ENCODE measurements at places on chromosomes 2 and 18.

GRCh38 chr2:54274781-54275242 lies 18.8 kb upstream of the TSPYL6 start:
- no peak for DNase-seq

DNA sequence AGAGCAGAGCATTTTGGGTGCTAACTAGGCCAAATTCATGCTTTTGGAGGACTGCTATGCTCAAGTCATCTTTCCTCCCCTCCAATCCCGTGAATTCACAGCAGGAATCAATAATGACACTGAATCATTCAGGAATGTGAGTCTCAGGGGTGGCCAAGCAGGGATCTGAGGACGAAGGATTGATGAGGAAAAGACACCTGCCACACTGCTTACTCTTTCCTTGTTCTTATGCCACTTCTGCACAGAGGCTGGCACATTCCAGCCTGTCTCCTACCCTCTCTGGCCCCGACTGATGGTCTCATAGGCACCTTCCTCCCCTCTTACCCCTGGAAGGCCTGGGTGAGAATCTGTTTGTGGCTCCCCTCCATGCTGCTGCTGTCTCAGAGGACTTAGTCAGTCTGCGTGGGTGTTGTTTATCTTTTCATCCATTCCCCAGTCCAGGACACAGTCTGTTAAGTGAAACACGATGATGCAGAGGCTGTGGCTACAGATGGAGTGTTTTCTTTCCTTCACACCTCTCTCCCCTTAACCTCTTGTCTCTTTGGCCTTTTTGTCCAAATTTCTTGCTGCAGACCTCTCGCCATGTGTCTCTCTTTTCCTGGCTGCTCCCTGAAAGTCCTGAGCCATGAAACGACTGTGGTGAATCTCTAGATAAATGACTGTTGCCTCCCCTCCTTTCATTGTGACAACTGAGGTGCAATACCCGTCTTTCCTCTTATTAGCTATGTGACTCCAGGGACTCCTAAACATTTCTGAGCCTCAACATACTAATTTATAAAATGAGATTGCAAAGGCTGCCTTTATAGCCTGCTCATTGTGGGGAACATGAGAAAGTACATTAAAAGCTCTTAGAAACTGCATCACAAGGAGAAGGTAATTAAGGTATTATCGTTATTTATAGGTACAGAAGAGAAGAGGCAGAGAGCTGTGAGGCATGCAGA lies 86.9 kb downstream of the RDH14 start:
- no peak for DNase-seq

DNA sequence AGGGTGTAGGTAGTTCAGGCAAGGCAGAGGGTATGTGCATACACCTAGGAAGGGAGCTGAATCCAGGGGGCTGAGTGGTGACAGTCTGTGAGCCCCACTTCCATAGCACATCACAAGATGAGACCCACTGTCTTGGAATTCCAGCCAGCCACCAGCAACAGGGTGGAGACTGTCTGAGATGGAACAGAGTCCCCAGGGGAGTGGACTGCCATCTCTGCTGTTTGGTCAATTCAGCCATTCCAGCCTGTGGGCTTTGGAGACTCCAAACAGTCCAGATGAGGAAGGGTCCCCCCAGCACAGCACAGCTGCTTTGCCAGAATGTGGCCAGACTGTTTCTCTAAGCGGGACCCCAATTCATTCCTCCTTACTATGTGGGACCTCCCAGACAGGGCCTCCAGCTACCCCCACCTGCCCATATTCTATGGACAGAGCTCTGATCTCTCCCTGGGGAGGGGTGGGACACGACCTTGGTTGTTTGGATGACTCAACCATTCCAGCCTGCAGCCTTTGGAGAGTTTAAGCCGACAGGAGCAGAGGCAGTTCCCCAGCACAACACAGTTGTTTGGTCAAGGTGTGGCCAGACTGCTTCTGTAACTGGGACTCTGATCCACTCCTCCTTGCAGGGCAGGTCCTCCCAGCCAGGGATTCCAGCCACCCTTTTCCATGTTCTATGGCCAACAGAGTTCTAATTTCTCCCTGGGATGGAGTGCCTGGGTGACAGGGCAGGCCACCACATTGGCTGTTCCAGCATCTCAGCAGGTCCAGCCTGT lies 178.0 kb downstream of the RND3 start:
- no peak for DNase-seq

GRCh38 chr18:40708726-40709125 lies 1246.3 kb upstream of the PIK3C3 start:
- DNase-seq: no peak

GRCh38 chr2:44136252-44136651 lies 32.4 kb upstream of the PPM1B start:
- no peak for DNase-seq

DNA sequence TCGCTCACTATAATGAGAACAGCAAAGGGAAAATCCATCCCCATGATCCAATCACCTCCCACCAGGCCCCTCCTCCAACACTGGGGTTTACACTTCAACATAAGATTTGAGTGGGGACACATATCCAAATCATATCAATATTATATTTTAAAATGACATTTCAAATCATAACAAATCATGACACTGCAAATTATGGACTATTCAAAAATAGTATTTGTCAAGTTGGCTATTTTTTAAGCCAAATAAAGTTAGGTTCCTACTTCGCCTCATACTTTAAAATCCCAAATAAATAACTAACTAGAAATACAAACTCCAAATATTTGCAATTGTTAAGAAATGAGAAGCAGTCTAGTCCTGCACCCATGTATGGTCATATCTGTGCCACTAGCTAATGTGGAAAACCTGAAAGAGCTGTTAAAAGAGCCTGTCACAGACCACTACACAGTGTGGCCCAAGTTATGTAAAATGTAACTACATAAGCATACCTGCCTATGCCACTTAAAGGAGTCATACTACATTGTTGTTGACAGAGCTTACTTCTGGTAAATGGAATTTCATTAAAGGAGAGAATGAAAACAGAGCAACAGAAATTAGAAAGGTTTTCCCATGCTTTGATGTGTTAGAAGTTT lies 334.7 kb upstream of the GULP1 start:
- no peak for DNase-seq

GRCh38 chr18:26697186-26697884 lies 149.0 kb upstream of the KCTD1 start:
- no peak for DNase-seq

GRCh38 chr2:47086054-47086471 lies 69.0 kb downstream of the STPG4 start:
- no peak for DNase-seq

DNA sequence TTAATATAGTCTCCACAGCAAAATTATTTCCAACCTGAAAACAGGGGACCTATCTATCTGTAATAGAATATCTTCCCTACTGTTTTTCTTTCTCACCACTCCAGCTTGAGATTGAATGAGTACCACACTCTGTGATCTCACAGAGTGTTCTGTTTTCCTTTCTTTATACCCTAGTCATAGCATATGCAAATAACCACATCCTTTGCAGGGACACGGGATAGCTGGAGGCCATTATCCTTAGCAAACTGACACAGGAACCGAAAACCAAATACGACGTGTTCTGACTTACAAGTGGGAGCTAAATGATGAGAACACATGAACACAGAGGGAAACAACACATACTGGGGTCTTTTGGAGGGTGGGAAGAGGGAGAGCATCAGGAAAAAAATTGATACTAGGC lies 224.7 kb downstream of the SLC8A1 start:
- DNase-seq: no peak

GRCh38 chr2:180208841-180209240 lies 201.7 kb upstream of the CWC22 start:
- DNase-seq: no peak

DNA sequence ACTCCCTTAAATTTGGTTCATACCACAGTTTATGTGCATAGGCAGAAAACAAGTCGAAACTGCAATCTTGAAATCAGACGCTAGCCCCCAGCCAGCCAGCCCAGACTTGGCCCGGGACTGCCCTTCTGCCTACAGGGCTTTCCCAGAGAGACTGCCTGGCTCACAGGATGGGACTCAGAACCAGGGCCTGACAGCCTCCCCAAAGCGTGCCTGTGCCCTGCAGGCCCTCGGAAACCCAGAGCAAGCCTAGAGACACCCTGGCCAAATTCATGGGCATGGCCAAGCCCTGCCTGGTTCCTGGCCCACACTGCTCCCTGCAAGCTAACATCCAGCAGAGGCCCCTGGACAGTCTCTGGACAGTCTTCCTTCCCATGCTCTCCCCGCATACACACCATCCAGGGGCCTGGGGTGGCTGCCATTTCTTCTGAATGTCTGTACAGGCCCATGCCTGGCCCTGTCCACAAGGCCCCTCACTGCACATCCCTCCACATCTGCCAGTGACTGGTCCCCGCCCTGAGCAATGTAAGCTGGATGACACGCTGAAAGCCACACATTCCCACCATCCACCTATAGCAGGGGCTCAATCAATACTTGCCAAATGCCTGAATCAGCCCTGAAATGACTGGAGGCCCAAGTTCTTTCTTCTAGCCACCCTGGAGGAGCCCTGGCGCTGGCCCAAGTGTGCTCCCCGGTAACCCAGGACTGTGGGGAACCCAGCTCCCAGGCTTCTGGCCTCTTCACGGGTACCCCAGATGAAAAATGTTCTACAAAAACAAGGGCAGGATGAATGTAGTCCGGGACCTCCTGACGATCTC lies 73.1 kb downstream of the HDAC4 start:
- DNase-seq: no peak

DNA sequence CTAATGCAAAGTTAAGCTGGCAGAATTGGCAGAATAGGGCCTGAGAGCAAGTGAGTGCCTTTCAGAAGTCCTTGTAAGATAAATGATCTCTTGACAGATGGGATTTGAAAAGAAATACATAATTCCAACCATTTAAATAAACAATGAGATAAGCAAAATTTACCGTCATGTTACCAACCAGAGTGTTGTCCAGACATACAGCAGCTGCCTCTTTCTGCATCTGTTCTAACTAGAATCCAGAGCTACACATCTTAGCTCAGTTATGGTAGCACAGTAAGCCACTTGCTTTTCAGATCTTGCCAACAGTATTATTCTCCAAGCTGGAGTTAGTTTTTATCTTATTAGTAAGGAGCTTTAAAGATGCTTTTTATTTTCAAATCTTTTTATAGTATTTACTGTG lies 179.6 kb downstream of the BARD1 start:
- DNase-seq: no peak

- DNase-seq: no peak
These were observed 1.0 kb downstream of the VIT start for GRCh38 chr2:36697424-36698066.

- DNase-seq: no peak
These were observed 64.2 kb upstream of the GREB1L start for GRCh38 chr18:21177822-21178221.

DNA sequence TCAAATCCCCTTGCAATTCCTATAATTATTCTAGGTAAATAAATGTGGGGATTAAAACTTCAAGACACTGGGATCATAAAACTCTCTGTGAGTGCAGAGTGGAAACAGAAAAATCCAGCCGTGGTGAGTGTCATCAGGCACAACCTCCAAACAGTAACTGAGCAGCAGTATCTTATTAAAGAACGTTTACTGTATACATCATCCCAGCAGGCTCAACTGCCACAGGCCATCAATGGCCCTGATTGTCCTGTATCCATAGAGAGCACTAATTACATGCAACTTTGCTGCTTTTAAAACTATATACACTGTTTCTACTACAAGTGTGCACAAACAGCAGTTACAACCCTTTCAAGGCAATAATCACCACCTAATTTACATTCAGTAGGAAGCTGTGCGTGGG lies 23.9 kb downstream of the GAREM1 start:
- no peak for DNase-seq

DNA sequence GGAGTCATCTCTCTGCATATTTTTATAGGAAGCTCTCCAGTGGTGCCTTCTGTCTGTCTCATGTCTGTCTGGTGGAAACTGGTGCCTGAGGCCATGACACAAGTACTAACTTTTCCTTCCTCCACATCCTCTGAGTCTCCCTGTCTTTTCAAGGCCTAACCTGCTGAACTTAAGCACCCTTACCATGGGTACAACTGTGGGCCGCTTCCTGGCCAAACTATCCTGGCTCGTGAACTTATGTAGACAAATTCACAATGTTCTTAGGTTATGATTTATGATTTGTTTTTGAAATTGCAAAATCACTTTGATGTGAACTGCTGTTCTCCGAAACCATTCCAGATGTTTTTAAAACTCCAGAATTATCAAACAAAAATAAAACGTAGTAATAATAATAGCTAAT lies 804.5 kb upstream of the POU3F3 start:
- DNase-seq: no peak

GRCh38 chr2:157184161-157184895 lies 73.2 kb upstream of the GALNT5 start:
- no peak for DNase-seq

DNA sequence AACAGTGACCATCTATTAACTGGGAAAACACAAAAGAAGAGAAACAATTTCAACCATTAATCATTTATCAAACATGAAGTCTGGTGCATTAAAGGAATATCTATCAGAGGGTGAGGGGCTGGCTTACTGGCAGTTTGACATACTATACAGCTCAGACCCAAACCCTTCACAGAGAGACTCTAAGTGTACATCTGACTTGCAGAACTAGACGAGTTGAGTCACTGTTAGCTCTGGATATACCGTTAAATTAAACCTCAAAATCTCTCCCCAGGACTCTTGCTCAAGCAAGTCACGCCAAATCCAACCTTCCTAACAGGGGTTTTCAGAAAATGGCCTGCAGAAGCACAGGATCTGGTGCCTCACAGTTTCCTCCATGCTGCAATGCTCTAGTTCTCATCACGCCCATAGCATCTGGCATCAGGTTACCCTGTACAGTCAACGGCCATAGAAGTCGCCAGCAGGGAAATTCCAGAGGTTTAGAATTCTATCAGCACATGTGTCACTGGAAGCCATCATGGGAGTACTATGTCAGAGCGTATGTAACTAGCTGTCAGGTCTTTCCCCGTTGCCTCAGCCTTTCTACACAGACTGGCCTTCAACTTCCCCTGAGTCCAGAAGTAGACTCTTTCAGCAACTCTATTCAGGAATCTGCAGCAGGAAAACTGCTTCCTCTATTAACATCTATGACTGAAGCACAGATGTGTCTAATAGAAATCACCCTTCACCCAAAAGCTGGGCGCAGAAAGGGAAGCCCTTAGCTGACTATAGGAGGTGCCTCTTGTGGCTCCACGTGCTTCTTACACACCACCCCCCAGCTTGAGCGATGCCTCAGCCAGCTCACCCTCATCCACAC lies 9.3 kb downstream of the TGOLN2 start:
- no peak for DNase-seq

GRCh38 chr2:100291152-100291970 lies 30.9 kb downstream of the LONRF2 start:
- no peak for DNase-seq

DNA sequence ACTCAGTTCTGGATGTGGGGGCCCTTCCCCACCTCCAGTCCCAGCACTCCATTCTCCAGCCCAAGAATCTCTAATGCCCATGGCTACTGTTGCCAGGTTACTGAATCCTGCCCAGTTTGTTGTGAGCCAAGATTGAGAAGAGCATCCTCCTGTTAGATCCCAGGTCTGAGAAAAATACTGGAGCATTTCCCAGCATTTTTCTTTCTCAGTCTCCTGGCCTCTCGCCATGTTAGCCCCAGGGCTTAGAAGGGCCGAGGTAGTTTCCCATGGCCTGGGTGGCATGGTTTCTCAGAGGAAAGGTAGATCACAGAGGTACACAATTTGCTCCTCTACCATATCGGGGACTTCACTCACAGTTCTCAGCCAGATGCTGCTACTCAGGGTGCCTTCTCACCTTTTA lies 135.7 kb downstream of the OTX1 start:
- no peak for DNase-seq
